ENCODE measurements at places on chromosomes 4 and X.

- DNase-seq, result peak; percentile 81
Measured at GRCh38 chr4:146275370-146275769, 61.0 kb downstream of the REELD1 start.

GRCh38 chr4:102036619-102037376 is 246.3 kb downstream of the BANK1 start:
- no peak for DNase-seq

- DNase-seq, result peak; percentile 6
Measured at GRCh38 chr4:75736862-75737261, 12.5 kb downstream of the USO1 start.

GRCh38 chrX:70331161-70331560 is 41.3 kb downstream of the KIF4A start:
- DNase-seq, result no peak

- DNase-seq, result no peak
Measured at GRCh38 chr4:186149872-186150271, 41.5 kb upstream of the CYP4V2 start.
